ENCODE measurements at places on chromosomes 13 and 19. TPM values are rescaled to one million over a fixed set of nuclear protein-coding genes. Genes with fewer than 3 reads are reported as not detected.

ZNF570 gene
- total RNA-seq: 5.3 TPM

ATP8B3 gene
- total RNA-seq: 0.32 TPM

LSM7 gene
- 118 TPM for total RNA-seq

ZNF835 gene
- total RNA-seq: not detected

ZNF132 gene
- total RNA-seq: 6.1 TPM

FXYD1 gene
- total RNA-seq: 0.43 TPM

GRCh38 chr13:35475960-35476943, at the start of gene MAB21L1:
Gene MAB21L1, minus strand, starts transcription at chr13:35476689. Its CDS starts 551 bp downstream, at chr13:35476138.
- H3K4me1 ChIP-seq: 0 out of 2 replicates have a peak, but pooled peaks cover 5% of the 10 kb centered on the region
- peak within 1 kb of the TSS; percentile 99 for H3K4me3 ChIP-seq
- no peaks in the 10 kb centered on the region for H3K36me3 ChIP-seq
- peak within 1 kb of the TSS; percentile 89 for H3K27ac ChIP-seq
- peak; percentile 89 for DNase-seq

- H3K4me3 ChIP-seq: no peak overlapping the region
- H3K27ac ChIP-seq: no peak overlapping the region
Measured at GRCh38 chr19:45939792-45940514, 25.4 kb upstream of the NANOS2 start.

GRCh38 chr19:35693422-35693821, 10.9 kb upstream of the ZBTB32 start:
- H3K27me3 ChIP-seq: no peaks in the 10 kb centered on the region
- H3K4me3 ChIP-seq: no peak overlapping the region
- no peaks in the 10 kb centered on the region for H3K36me3 ChIP-seq

DNA sequence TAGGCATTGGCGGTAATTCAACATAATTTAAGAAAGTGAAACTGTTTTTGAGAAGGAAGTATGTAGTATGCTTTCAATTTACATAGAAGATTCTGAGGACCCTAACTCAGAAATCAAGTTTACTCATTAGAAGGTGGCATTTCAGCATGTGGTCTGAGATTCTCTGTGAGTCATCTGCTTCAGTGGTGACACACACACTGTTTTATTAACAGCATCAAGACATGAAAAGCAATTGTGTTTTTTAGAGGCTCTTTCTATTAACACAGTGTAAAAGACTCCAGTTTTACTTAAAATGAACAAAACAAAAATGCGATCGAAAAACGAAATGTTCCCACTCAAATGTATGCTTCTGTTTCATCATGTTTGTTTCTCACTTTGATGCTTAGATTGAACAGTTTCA, 802.1 kb upstream of the SLITRK6 start:
- DNase-seq: peak; percentile 42
- H3K27ac ChIP-seq: no peak overlapping the region
- H3K27me3 ChIP-seq: no peaks in the 10 kb centered on the region

GRCh38 chr19:5171711-5172110, 168.9 kb downstream of the PTPRS start:
- DNase-seq: no peak
- H3K27ac ChIP-seq: no peak overlapping the region
- no peaks in the 10 kb centered on the region for H3K27me3 ChIP-seq
- H3K4me1 ChIP-seq: peaks cover 13% of the 10 kb centered on the region

- H3K27ac ChIP-seq: peak overlapping the region; percentile 6
- H3K36me3 ChIP-seq: no peaks in the 10 kb centered on the region
- H3K4me3 ChIP-seq: no peak overlapping the region
- H3K4me1 ChIP-seq: peaks cover 18% of the 10 kb centered on the region
Measured at GRCh38 chr13:29743201-29743786, 107.1 kb downstream of the UBL3 start.

DNA sequence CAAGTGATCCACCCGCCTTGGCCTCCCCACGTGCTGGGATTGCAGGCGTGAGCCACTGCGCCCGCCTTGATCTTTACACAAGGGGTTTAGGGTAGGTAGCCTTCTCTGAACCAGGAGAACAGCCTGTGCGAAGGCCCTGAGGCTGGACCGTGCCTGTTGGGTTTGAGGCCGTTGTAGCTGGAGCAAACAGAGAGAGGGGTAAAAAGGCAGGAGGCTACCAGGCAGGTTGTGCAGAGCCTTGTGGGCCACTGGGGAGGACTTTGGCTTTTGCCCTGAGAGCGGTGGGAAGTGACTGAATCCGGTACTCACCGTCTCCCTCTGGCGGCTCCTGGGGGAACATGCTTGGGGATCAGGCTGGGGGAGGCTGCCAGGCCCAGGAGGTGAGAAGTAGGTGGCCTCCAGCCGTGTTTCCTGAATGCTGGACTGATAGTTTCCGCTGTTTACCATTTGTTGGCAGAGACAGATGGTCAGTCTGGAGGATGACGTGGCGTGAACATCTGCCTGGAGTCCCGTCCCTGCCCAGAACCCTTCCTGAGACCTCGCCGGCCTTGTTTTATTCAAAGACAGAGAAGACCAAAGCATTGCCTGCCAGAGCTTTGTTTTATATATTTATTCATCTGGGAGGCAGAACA, 24.6 kb downstream of the SPC24 start:
- H3K4me3 ChIP-seq: no peak overlapping the region
- peak; percentile 81 for DNase-seq
- H3K36me3 ChIP-seq: peaks cover 11% of the 10 kb centered on the region
- H3K4me1 ChIP-seq: no peaks in the 10 kb centered on the region
- H3K27me3 ChIP-seq: no peaks in the 10 kb centered on the region
- no peak overlapping the region for H3K27ac ChIP-seq

GRCh38 chr19:1590641-1591397, 1.8 kb downstream of the MBD3 start:
- H3K36me3 ChIP-seq: no peaks in the 10 kb centered on the region
- H3K27me3 ChIP-seq: no peaks in the 10 kb centered on the region
- H3K27ac ChIP-seq: peak overlapping the region; percentile 90
- H3K4me3 ChIP-seq: peak overlapping the region; percentile 99

DNA sequence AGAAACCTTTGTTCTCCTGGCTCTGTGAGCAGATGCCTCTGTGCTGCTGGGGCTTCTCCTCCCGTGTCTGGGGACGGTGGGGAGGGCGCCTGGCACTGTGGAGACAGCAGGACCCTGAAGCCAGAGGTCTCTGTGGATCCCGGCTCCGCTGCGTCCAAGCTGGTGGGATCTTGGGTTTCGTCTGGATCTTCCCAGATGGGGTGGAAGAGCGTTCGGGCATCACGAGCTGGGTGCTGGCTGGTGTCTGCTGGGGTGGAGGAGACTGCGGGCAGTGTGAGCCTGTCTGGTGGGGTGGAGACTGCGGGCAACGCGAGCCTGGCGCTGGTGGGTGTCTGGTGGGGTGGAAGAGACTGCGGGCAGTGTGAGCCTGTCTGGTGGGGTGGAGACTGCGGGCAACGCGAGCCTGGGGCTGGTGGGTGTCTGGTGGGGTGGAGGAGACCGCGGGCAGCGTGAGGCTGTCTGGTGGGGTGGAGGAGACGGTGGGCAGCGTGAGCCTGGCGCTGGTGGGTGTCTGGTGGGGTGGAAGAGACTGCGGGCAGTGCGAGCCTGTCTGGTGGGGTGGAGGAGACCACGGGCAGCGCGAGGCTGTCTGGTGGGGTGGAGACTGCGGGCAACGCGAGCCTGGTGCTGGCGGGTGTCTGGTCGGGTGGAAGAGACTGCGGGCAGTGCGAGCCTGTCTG, 5.6 kb downstream of the TEX29 start:
- DNase-seq: no peak
- no peaks in the 10 kb centered on the region for H3K27me3 ChIP-seq
- H3K36me3 ChIP-seq: no peaks in the 10 kb centered on the region
- no peak overlapping the region for H3K27ac ChIP-seq

- no peak overlapping the region for H3K4me3 ChIP-seq
- no peak for DNase-seq
- no peaks in the 10 kb centered on the region for H3K4me1 ChIP-seq
Measured at GRCh38 chr13:37069597-37070103, 10.2 kb upstream of the SUPT20H start.

- DNase-seq: peak; percentile 62
- H3K27me3 ChIP-seq: no peaks in the 10 kb centered on the region
- no peaks in the 10 kb centered on the region for H3K36me3 ChIP-seq
Measured at GRCh38 chr13:31824705-31825517, 85.6 kb downstream of the RXFP2 start.

DNA sequence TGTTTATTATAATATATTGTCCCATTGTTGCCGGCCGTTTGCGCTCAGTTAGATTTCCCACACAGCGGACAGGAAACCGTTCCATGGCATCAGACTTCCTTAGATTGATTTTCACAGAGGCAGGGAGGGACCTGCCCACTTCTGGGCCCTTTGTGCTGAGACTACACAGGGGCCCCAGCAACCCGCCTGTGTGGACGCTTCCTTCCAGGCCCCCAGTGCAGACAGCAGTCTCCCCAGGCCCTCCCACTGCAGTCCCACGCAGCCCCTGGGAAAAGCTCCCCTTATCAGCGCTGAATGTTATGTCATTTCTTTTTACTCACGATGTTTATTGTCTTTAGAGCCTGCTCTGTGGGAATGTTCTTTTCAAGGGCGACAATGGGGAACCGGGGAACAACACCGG, 351.7 kb upstream of the ARGLU1 start:
- H3K36me3 ChIP-seq: no peaks in the 10 kb centered on the region
- H3K27me3 ChIP-seq: no peaks in the 10 kb centered on the region
- H3K4me3 ChIP-seq: no peak overlapping the region
- no peak for DNase-seq

- H3K36me3 ChIP-seq: no peaks in the 10 kb centered on the region
- no peaks in the 10 kb centered on the region for H3K27me3 ChIP-seq
- no peak for DNase-seq
- peak overlapping the region; percentile 38 for H3K27ac ChIP-seq
- H3K4me3 ChIP-seq: peak overlapping the region; percentile 90
Measured at GRCh38 chr13:37869506-37869755, 141 bp downstream of the TRPC4 start.

DNA sequence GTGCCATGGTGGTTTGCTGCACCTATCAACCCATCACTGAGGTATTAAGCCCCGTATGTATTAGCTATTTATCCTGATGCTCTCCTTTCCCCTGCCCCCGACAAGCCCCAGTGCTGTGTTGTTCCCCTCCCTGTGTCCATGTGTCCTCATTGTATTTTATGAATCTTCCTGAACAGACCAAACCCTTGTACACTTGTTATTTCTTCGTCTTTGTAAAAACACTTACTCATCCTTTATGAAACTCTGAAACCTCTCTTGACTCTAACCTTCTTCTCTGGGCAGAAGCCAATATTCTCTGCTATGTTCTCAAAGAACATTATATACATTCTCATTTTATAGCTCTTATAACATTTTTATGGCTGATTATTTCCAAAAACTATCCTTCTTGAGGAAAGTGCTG, 746.9 kb downstream of the EFNB2 start:
- no peak overlapping the region for H3K27ac ChIP-seq
- DNase-seq: no peak
- H3K27me3 ChIP-seq: no peaks in the 10 kb centered on the region
- no peaks in the 10 kb centered on the region for H3K36me3 ChIP-seq

DNA sequence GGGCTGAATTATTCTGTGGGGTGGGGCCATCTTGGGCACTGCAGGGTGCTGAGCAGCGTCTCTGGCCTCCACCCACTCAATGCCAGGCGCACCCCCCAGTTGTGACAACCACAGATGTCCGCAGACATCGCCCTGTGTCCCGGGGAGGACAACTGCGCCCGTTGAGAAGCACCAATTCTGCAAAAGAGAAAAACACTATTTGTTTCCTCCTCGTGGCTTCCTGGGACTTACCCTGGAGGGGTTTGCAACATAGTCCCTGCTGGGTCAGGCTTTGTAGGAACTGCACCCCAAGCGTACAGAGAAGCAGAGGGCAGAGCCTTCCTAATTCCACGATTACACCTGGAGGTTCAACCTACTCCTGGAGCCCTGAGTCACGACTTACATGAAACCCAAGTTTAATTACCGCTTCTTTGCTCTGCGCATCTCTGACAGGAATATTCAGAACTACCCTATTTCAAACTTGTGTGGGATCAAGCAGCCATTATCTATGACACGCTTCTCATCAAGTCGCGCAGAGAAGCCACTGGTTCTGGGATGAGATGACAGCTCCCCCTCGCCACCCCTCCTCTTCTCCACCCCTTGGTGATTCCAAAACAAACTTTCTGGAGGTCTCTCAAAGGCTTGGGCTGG, 11.1 kb upstream of the SLC39A3 start:
- no peak overlapping the region for H3K27ac ChIP-seq
- H3K4me3 ChIP-seq: no peak overlapping the region
- H3K4me1 ChIP-seq: no peaks in the 10 kb centered on the region
- DNase-seq: no peak
- H3K27me3 ChIP-seq: peaks cover 3% of the 10 kb centered on the region

GRCh38 chr19:1650650-1651567, 1.5 kb downstream of the TCF3 start:
- no peaks in the 10 kb centered on the region for H3K4me1 ChIP-seq
- H3K4me3 ChIP-seq: peak overlapping the region; percentile 82
- H3K27ac ChIP-seq: no peak overlapping the region

DNA sequence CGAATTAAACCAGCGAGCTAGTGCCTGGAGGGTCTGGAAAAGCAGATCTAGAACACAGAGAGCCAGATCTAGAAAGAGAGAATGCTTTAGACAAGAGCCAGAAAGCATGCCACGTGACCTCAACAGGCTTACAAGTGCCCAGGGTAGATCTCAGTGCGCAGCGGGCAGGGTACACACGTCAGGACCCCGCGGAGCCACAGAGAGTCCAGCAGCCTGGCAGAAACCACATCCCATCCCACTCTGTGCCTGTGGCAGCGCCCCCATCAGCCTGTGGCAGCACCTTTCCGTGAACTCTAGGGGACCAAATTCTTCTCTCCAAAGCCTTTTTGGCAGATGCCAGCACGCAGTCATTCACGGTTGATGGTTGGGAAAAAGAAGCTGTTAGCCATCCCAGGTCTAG, 5.9 kb downstream of the ARHGEF1 start:
- no peaks in the 10 kb centered on the region for H3K36me3 ChIP-seq
- no peak overlapping the region for H3K4me3 ChIP-seq
- H3K27ac ChIP-seq: no peak overlapping the region
- no peak for DNase-seq
- no peaks in the 10 kb centered on the region for H3K27me3 ChIP-seq

DNA sequence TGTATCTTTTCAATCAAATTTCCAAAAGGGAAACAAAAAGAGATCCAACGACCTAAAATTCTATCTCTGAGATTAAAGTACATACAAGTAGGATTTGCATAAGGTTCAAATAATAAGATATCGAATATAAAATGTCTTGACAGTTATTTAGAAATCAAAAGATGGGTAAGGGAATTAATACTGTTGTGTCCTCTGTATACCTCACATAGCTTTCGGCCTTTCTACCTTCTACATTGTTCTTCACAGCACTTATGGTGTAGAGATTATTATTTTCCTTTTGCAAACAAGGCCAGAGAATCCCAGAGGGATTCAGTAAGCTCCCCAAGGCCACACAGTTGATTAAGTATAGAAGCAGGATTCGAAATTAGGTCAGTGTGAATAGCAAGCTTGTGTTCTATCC, 403.6 kb downstream of the SPRY2 start:
- H3K36me3 ChIP-seq: no peaks in the 10 kb centered on the region
- no peak overlapping the region for H3K4me3 ChIP-seq
- peak overlapping the region; percentile 90 for H3K27ac ChIP-seq
- no peaks in the 10 kb centered on the region for H3K27me3 ChIP-seq
- no peak for DNase-seq
